ENCODE measurements at places on chromosomes 7 and 10.

GRCh38 chr10:3169673-3170072 is 2.9 kb downstream of the PITRM1 start:
- DNase-seq = no peak

DNA sequence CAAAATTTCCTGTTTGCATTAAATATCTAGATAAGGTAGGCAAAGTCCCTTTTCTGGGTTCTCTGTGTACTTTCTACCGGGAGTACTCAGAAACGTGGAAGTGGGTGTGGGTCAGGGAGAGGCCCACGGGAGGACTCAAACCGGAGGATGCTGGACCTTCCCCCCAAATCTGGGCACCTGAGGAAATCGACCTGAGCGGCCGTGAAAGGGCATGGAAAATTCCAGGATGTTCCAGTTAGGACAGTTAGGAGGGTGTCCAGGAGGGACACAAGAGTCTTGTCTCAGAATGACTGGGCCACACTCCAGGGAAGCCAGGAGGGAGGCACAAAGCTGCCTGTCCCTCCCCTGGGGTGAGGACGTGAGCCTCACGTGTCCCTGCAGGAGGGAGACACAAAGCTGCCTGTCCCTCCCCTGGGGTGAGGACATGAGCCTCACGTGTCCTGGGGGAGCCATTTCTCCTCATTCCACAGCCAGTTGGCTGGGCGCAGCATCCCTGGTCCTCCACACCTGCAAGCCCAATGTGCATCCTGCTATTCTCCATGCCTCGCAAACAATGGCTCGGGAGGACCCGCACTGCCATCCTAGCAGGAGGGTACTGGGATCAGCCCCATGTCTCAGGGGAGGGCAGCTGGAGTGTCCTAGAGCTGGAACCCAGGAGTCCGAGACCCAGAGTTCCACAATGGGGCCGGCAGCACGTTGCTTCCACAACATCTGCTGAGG is 190.5 kb upstream of the PPP2R2D start:
- DNase-seq = no peak

- DNase-seq = no peak
Measured at GRCh38 chr10:44949127-44949802, 10.3 kb upstream of the RASSF4 start.

DNA sequence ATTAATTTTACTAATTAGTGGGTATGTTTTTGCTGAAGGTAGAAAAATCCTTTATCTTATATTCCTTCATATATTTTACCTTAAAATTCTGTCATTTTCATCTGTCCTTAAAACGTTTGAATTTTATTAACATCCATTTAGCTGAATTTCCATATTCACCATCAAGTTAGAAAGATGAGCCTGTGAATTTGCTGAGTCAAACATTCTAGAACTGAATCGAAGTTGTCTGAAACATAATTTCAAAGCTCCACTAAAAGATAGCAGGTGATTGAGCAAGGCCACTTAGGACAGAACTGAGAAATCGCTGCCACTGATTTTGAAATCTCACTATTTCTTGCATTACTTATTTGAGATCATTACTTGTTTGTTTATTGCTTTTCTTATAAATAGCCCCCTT is 17.5 kb downstream of the HGF start:
- DNase-seq = no peak

GRCh38 chr10:72455889-72456595 is 101.3 kb upstream of the DNAJB12 start:
- no peak for DNase-seq

DNA sequence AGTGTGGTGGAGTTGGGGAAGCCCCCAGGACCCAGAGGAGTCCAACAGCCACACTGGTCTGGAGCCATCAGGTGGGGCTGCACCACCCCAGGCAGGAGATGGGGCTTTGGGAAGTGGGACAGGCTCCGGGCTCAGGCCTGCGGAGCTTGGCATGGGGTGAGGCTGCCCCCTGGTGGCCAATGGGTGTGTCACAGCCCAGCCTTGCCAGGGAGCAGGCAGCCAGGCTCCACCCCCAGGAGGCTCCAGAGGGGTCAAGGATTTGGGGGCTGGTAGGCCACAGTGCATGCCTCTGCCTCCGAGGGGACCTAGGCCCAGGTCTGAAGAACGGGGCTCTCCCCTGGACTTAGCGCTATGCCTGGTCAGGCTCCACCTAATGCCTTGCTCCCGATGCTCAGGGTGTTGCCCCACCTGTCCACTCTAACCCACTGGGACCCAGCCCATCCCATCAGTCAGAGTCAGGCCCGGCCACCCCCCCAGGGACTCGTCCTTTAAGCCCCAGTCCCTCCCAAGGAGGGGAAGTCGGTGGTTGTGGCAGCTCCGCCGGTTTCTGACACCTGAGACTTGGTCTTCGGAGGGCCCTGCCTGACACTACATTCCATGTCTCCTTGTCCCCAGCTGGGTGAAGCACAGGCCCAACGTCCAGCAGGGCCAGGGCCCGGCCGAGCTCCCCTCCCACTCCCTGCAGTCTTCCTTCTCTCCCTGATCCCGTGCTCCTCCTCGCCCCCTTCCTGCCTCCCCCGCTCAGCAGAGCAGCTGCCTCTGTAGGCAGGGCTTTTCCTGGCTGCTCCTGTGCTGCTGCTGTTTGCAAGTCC is 11.3 kb upstream of the SAMD8 start:
- no peak for DNase-seq

GRCh38 chr7:34190299-34190698 is 285.0 kb downstream of the BMPER start:
- DNase-seq = no peak

DNA sequence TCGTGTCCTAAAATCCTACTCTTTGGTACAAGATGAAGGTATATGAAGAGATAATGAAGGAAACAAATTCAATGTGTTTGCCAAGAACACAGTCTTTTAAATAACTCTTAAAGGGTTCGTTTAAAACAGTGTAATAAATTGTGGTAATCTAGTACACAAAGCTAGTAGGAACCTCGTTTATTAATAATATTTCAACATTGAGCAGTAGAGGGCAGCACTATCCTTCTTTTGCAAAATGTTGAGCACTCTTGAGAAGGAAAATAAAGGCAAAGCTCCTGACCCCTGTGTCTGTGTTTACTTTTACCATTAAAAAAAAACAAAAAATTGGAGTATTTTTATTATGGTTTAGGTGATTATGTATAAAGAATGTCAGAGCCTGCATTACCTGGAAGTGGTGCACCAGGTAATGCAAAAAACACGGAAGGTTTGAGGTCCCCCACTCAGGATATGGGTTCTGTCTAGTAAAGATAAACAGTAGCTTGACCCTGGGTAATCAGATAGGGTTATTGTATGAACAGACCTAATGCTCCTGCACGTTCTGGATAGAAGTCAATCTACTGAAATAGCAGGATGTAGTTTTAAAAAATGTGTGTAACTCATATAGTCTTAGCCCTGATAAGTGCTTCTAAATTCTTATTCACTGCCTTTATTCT is 5.7 kb upstream of the GOT1 start:
- DNase-seq = no peak

DNA sequence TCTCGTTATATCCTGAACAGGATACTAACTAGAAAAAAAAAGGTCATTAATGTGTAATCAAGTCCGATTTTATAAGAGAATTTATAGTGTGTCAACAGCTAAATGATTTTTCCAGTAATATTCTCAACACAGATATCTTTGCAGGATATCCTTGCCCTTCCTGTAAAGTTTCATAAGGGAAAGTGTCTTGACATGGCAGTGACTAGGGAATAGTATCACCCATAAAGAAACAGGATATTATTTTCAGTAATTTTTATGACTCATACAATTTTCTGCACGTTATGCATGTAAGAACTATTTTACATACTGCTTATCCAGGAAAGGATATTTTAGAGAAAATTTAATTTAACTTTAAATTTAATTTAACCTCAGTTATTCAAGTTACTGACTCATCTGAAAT is 19.5 kb upstream of the PNLIP start:
- no peak for DNase-seq
